ENCODE measurements at places on chromosomes 2 and 18.

DNA sequence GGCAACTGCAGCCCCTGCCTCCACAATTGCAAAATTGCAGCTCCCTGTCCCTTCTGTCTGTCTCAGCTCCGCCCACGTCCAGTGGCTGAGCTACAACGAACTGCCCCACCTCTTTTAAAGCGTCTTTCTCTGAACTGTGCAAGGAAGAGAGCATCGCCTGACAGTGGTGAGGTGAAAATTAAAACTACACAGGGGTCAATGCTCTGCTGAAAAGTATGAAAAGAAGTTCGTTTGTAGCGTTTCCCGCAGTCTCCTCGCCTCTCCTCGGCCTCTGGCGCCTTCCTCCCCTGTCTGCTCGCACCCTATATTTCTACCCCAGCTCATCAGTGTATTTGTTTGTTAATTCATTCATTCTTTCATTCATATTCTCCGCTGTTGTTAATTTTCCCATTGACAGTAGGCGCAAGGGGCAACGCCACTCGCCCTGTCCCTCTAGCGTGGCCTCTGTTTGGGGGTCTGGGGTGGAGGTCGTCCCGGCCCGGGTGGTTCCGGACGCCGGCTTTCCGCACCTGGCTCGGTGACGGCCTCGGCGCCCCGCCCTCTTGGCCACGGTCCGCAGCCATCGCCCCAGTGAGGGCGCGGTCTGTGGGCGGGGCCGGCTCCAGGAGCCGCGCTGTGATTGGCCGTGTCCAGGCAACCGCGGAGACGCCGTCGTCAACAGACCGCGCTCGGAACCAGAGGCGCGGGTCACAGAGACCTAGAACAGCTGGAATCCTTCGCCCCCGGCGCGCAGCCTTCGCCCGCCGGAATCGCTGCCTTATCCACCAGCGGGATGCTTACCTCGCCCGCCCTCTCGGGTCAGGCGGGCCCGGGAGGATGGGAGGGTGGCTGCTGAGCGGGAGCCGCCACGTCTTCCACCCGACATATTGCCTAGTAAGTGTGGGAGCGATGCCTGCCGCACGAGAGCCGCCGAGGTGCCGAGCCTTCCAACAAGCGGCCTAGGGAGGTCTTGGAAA, at the start of gene VWA3B:
Gene VWA3B, plus strand, starts transcription at position 677 of the 956 bp plus-strand sequence. CDS start 5,926 bp downstream, outside the sequence.
- DNase-seq: peak; percentile 45

DNA sequence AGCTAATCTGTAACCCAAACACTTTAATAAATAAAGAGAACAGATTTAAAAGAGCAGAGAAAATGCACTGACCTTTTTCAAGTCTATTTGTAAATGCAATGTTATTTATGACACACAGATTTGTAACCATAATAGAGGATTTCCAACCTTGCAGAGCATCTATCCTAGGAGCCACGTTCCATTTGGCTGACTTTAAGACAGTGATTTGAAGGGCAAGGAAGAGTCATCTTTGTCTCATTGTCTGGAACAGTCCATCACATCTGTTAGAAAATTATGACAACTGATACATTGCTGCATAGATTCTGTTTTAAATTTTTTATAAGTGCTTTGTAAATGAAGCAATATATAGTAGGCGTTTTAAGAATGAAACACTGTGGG, 90.8 kb upstream of the L3MBTL4 start:
- DNase-seq: no peak

DNA sequence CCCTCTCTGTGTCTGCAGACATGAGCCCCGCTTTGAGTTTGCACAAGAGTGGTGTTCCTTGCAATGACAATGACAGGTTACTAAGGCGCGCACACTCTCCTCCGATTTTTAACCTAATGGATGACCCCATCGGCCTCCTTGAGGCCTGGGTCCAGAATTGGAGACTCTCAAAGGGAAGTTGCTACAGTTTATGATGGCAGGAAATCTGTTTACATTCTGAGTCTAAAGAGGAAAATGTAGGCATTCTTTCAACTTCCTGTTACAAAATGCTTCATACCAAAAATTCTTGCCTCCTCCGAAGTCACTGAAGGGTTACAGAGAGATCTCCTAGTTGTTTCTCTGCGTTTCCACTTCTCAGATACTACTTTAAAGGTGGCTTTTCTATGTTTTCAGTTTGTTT, 225.3 kb upstream of the AGAP1 start:
- DNase-seq: no peak

GRCh38 chr2:1848599-1848995, 104.3 kb upstream of the PXDN start:
- DNase-seq: no peak

- DNase-seq: no peak
These were observed at the start of gene VAMP8 for GRCh38 chr2:85577386-85578242. TSS of gene VAMP8 (plus strand) at chr2:85577586. CDS start at chr2:85577647, 61 bp downstream.

- no peak for DNase-seq
These were observed 92.5 kb upstream of the CXCR4 start for GRCh38 chr2:136210455-136210805.

Data from NCI-H2081 (cell line).